ENCODE measurements at places on chromosomes 3 and 15. TPM values are rescaled to one million over a fixed set of nuclear protein-coding genes. Genes with fewer than 3 reads are reported as not detected.

- DNase-seq = no peak
Observed at GRCh38 chr15:64895285-64896065, 16.2 kb upstream of the ANKDD1A start.

DNA sequence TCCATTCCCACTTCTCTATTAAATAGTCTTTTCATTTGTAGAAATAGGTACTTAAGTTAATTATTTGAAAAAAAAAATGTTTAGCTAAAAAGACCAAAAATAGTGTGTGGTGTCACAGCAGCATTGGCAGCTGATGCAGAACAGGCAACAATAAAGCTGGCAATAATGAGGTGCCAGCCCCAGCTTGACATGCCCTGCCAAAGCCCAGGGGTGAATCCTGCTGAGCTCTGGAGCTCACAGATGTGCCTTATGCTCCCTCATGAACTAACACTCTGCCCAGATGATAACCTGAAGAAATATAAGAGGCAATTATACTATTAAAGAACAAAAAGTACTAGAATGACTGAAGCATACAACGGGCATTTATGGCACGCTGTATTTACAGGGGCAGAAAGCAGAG is 63.8 kb downstream of the IGSF11 start:
- no peak for DNase-seq

DNA sequence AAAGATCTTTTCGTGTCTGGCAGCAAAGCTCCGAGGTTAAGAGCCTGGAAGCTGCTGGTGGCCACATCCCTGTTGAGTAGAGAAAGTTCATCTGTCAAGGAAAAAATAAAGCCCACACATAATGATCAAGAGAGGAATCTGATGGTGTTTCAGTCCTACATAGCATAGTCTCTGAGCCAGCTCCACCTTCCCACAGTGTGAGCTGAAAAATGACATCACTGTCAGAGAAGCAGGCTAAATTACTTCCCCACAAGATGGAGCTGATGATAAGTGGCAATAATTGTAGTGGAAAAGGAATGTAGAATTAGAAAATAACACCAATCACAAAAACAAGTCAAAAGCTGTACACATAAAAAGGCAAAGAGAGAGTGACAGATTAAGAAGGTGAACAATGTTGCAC is 84.5 kb downstream of the AQP9 start:
- DNase-seq = no peak

DNA sequence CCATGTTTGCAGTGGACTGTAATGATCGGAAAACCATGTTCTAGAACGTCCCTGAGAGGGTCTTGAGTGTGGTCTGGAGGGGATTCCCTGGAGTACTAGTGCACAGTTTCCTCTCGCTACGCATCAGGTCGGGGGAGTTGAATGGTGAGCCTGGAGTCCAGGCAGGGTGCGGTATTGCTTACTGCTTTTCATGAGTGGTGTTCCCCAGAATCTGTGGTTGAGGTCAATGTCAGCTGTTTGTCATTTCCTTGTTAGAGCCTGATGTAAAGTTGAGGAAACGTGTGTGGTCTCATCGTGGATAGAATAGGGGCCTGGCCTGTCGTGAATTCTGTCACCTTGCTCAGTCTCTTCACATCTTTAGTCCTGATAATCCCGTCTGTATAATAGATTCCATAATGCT is 328.2 kb upstream of the LRRFIP2 start:
- DNase-seq = no peak

- DNase-seq = no peak
Observed at GRCh38 chr3:63886858-63887257, 23.2 kb downstream of the ATXN7 start.

DNA sequence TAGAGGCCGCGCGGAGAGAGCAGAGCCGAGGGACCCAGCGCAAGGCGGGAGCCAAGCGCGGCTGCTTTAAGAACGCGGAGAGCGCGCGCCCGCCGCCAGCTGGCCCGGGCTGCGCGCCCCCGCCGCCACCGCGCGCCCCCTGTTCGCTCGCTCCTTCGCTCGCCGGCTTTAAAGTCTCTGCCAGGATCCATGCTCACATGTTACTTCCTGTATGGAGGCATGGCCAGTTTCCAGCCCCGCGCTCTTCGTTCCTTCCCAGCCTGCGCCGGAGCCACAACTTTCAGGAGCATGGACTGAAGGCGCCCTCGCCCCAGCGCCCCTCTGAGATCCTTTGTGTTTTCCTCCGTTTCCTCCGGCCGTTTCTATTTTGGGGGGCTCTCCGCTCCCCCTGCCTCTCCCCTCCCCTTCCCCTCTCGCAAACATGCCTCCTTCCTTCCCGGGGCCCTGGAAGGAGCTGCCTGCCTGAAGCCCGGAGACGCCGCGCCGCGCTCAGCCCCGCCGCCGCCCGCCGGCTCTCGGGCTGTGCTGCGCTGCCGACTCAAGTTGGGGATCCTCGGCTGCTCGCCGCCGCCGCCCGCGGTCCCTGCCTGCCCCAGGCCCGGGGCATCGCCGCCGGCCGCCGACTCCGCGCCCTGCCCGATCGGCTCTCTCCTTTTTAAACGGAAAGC is at the start of gene PTPRG:
Gene PTPRG, plus strand, starts transcription at position 198 of the 668 bp plus-strand sequence. CDS start 717 bp downstream, outside the sequence.
- DNase-seq = peak; percentile 88

DNA sequence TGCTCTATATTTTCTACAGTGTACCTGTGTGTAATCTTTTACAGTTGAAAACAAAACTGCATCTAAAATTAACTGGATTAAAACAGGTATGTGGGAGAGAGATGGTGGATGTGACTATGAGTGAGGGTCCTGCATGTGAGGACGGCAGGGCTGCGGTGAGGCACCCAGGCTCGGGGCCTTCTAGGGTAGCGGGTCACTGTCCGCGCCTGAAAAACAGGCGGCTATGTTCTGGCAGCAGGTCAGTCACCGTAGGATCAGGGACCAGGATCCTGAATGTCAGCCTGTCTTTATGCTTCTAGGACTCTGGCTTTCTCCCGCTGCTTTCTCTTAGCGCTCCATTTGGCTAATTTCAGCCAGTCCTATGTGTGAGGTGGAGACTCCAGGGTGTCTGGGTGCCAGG is 12.6 kb downstream of the TMEM40 start:
- DNase-seq = no peak

GRCh38 chr15:81274931-81275707 is 48.8 kb downstream of the STARD5 start:
- DNase-seq = peak; percentile 89

DNA sequence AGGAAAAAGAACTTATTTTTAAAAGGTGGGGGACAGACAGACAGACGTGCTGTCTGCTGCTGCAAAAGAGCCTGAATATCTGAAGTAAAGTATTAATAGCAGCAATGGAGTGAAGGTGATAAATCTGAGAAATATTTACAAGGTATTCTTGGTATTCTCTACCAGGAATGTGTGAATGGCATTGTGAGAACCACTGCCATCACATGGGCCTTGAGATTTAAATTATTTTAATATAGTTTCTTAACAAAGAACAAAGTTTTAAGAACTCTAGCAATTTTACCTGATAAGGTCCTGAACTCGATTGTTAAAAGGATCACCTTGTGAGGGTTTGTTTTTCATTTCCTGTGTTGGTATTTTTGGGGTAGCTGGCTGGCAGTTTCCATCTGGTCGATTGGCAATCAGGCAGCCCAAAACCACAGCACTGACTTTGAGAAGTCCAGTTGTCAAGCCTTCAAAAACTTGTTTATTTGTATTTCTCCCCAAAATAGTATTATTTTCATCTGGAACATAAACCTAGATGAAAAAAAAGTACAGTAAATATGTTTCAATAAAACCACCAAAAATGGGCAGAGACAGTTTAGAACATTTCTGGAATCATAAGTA is 97.3 kb downstream of the ISL2 start:
- no peak for DNase-seq

Gene CXCR6
- 1.0 TPM for total RNA-seq

Gene PLCB2
- total RNA-seq = 5.7 TPM

Gene GP9
- 0.37 TPM for total RNA-seq

Gene OIP5
- 23.0 TPM for total RNA-seq

Gene CGNL1
- total RNA-seq = 3.9 TPM

All from colonic mucosa (tissue), 4 donors.